CD4-positive, alpha-beta T cell treated with Interleukin-15 for 4 hours (primary cell): ENCODE measurements at places on chromosomes 16 and 17.

GRCh38 chr16:23145608-23146007 is 3.6 kb downstream of the USP31 start:
- no peak for DNase-seq

- DNase-seq, result no peak
These were observed 4.8 kb upstream of the SOCS3 start for GRCh38 chr17:78364436-78365281.

GRCh38 chr16:28585674-28586073 is 11.2 kb downstream of the SULT1A2 start:
- no peak for DNase-seq

GRCh38 chr17:40499551-40500189 is 1.8 kb downstream of the TNS4 start:
- no peak for DNase-seq

DNA sequence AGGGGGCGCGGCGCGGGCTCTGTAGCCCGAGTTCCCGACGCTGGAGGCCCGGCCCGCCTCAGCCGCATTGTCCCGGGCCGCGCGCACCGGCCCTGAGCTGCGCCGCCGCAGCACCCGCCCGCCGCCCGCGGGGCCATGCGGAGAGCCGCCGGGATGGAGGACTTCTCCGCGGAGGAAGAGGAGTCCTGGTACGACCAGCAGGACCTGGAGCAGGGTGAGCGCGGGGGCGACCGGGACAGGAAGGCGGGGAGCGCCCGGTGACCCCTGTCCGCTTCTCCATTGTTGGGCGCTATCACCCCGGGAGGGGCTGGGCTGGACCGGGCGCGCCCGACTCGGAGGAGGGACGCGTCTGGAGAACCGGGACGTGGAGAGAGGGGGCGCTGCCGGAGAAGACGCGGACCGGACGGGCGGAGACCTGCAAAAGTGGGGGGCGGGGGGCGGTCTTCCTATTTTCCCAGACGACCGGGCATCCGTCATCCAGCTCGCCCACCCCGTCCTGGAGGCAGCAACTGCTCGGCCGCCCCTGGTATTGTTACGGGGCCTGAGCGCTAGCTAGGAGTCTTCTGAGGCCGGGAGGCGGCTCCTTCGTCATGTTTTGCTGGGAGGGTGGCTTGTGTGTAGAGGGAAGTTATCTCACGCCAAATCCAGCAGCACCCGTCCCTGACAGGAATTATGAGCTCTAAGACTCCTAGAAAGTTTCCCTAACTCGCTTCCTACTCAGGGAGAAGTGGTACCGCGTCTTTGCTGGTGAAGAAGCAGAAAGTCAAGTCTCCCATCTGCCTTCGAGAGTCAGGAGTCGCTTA is 678 bp downstream of the CDR2L start:
- DNase-seq, result no peak

DNA sequence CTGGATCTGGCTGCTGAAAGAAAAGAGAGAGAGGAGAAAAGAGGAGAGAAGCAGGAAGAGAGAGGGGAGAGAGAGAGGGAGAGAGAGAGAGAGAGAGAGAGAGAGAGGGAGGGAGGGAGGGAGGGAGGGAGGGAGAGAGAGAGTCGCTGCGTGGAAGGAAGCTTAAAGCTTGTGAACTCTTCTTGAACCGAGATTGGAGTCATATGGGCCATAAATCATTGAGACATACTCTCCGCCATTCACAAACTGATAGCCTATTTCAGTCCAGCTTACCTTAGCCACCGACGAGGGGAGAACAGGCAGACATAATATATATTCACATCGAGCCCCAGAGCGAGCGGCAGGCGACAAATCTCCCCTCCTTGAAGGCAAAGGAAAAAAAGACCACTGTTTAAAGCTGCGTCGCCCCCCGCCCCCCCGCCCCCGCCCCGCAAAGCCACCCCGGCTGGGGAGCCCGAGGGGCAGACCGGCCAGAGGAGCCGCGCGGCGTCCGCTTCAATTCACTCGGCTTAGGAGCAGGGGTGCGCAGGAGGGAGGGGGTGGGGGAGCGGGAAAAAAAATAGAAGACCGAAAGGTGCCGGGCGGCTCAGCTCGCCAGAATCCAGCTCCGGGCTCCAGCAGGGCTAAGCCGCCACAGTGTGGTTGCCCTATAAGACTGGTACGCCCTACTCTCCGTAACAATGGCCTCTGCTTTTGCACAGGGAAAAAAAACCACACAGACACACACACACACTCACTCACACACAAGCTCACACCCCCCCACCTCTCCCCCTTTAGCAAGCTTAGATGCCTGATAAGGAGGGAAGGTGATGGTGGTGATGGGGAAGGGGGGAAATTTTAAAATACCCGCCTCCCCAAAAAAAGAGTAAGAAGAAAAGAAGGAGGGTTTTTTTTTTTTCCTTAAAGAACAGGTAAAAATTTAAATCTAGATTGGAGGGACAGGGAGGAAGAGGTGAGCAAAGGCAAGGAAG is 10.6 kb upstream of the HOXB2 start:
- no peak for DNase-seq

DNA sequence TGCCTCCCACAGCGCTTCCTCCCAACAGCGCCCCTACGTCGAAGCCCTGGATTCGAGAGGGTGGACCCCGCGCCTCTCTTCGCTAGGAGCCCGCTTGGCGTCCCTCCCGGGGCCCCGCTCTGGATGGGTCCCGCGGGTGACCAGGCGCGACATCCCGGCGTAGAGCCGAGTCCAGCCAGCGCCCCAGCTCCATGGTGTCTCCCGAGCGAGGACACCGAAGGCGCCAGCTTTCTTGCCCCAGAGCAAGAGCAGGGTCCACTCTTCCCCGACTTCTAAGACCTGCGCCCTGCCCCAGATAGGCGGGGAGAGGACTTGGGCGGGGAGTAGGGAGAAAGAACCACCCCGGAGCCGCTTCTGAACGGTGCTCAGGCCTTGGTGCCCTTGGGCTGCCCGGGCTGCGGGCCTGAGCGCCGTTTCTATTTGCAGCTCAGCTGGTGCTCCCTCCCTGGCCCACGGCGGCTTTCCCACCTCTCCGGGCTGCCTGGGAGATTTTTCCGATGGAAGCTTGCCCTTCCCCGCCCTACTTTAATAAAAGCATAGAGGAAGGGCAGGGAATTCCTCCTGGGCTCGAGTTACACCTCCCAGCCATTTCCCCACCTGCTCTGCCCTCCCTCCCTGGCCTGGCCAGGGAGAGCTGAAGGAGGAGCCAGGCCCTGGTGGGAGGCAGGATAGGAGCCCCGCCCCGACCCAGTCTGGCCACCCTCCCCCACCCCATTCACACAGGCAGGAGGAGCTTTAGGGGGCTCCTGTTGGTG is 1.8 kb downstream of the MMP15 start:
- no peak for DNase-seq
